Activated T-cell treated with anti-CD3 and anti-CD28 coated beads, Interleukin-2, amount 50 U/mL, for 72 hours (primary cell): ENCODE measurements at places on chromosomes 3 and 15. TPM values are rescaled to one million over a fixed set of nuclear protein-coding genes. Genes with fewer than 3 reads are reported as not detected.

DNA sequence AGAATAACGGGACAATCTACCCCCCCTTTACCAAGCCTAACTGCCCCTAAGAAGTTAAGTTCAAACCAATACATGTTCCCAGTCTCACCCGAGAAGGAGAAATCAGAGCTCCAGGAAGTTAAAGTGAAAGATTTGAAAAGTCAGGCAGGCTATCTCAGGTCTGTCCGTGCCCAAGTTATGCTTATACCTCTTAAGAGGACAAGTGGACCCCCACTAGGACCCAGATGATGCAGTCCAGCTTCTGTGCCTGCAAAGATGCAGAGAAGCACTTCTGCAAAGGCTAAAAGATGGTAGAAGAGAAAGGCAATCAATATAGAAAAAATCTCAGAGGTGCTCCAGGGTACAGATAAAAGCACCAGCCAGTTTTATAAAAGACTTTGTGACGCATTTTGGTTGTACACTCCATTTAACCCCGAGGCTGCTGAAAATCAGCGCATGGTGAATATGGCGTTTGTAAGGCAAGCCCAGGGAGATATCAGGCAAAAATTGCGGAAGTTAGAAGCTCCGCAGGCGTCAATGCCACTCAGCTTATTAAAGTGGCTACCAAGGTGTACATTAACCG lies 9.8 kb upstream of the SLC9C1 start:
- no peak for DNase-seq

DNA sequence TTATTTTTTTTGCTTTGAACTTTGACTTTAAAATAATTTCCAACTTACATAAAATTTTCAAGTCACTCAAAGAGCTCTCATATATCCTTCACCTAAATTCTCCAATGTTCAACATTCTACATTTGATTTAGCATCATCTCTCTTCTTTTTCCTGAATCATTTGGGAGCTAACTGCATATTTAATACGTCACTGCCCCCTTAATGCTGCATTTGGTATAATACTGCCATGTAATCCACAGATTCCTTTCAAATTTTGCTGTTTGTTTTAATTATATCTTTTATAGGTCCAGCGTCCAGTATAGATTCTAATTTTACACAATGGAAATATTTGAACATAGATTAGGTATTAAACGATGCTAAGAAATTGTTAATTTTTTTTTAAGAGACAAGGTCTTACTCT lies 2.3 kb upstream of the EIF2AK4 start:
- DNase-seq = no peak

DNA sequence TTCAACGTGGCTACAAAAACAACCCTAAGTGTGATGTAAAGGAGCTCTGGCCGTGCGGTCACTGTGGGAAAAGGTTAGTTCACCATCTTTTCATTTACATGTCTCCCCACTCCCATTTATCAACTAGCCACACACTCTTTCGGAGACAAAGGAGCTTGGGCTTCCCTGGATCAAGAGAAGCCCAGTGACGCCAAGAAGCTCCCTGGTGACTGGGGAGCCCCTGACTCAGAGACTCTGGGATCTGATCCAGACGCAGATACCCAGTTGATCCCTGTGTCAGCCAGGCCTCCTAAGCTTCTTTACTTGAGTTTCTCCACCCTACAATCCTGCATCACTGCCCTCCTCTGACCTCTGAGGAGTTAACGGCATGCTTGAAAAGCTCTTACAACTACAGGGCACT lies 43.9 kb downstream of the HEG1 start:
- no peak for DNase-seq

DNA sequence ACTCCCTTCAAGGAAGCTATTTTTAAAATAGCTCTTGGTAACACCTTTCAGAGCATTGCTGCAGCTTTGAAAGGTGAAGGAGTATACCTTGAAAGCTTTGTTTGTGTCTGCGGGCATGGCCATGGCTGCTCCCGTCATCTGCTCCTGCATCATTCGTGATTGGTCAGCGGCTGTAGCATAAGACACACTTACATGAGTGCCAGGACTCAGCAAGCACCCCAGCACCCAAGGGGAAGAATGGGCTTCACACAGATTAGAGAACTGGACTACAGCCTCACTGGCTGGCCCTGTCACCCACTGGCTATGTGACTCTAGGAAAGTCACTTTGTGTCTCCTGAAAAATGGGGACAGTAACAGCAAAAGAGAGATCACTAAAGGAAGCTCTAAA lies 17.0 kb downstream of the EMC3 start:
- no peak for DNase-seq

DNA sequence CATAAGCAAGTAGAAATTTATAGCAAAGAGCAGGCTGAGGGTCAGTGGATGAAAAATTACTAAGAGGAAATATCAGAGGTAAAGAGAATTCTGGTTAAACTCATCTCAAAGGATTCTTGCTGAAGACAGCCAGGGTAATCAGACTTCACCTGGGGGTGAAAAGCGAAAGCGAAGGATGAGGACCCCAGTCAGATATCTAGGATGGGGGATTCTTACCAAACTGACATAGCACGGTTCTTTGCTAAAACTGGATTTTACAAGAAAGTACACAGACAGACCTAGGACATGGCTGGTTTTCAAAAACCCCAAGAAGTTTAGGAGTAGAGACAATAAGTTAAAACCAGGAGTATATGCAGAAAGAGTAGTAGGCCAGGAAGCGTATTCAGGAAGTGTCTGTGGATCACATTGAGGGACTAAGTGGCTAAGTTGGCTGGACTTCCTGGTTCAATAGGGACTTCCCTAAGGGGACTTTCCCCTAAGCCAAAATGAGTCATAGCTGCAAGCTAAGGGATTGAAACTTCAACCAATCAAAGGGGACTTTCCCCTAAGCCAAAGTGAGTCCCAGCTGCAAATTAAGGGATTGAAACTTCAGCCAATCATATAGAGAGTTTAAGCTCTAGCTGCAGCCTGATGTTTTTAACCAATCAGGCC lies 2.4 kb upstream of the CFAP91 start:
- peak; percentile 57 for DNase-seq

- peak; percentile 75 for DNase-seq
Measured at GRCh38 chr3:59425942-59426341, 376.1 kb upstream of the CFAP20DC start.

GRCh38 chr3:69032142-69032541 lies 18.7 kb upstream of the EOGT start:
- DNase-seq = no peak

- DNase-seq = no peak
Measured at GRCh38 chr15:90449206-90449735, 61.2 kb downstream of the IQGAP1 start.

DNA sequence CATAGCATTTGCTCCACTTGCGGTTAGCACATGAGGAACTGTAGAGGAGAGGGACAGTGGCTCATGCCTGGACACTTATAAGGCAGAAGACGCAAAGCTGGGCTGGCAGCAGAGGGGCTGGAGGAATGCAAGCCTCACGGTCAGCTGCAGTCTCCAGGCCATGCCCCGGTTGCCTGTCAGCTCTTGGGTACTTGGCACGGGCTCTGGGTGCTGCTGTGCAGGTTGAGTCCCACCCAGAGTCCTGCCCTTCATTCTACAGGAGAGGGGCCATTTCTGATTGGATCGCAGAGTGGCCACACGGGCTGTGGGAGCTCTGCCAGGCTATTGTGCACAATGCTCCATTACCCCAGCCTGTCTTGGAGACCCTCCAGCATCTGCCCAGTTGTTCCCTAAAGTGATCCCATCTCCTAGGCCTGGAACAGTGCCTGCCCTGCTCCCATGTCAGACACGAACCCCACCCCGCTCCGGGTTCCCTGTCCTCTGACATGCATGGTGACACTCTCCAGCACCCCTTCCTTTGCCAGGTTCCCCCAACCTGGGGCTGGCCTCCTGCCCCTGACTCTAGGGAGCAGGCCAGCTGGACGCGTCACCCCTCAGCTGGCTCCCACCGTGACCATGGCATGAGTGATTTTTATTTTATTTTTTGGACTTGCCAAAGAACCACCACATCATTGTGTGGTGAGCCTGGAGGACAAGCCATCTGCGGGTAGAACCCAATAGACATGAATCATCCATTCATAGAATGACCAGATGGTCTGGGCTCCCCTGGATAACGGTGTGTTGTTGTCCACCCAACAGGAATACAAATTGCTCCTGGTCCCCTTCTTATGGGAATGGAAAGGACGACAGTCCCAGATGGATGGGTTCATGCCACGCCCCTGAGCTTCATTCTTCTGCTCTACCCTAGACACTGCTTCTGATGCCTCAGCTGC lies 51.0 kb upstream of the KLF13 start:
- no peak for DNase-seq

- no peak for DNase-seq
Measured at GRCh38 chr3:50687127-50687751, 12.5 kb downstream of the DOCK3 start.

DNA sequence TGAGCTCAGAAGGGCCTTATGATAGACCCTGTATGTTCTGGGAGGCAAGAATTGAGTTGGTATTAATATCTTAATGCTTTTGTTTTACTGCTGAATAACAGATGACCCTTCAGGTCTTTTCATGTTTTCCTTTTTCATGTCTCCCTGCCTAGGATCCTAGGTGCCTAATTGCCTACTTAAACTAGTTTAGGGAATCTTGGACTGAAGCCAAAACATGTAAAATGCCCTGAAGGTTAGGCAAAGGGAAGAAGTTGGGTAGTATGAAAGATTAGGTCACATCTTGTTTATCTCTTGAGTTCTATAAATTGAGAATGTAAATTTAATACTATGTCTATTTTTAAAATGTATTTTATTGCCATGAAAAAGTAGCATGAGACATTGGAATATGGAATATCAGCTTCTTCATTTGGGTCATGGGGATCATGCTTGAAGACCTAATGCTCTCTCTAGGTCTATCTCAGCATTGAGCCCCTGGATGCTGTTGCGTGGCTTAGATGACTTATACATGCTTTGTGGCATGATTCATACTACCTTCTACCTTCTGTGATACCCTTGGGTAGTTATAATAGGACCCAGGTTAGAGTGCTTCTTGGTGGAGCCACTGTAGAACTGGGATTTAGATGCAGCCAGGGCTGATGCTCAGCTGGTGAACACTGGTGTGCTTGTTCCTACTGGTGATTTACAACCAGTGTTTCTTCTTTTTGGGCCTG lies 26.4 kb downstream of the RBM6 start:
- no peak for DNase-seq

GRCh38 chr3:9703736-9704346 lies at the start of gene CPNE9:
CPNE9 (plus strand) TSS chr3:9703833; CDS start chr3:9703997, 164 bp downstream.
- DNase-seq = no peak

- DNase-seq = no peak
Measured at GRCh38 chr3:36405190-36405589, 24.9 kb downstream of the STAC start.

DNA sequence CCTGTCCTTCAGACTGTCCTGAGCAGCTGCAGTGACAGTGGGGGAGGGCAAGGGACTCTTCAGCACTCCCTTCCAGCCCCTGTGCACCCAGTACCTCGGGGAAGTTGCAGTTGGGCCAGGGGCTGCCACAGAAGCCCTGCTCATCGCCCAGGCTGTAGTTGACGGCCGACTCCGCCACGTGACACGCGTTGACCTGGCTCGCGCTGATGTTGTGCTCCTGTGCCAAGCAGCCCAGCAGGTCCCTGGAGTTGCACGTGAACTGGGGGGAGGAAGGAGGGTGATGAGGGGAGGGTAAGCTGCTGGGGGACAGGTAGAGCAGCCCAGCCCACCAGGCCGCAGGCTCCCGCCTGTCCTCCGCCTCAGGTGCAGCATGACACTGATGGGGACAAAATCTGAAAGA lies 101.2 kb downstream of the SEC22A start:
- no peak for DNase-seq

- no peak for DNase-seq
Measured at GRCh38 chr15:79451361-79451999, 19.3 kb downstream of the MINAR1 start.

GRCh38 chr3:72161881-72162595 lies 377.1 kb upstream of the PROK2 start:
- no peak for DNase-seq

SLC27A2 gene
- total RNA-seq = 27.6 TPM

MME gene
- total RNA-seq = not detected

TMEM207 gene
- total RNA-seq = not detected

MAP1A gene
- total RNA-seq = 0.82 TPM

FAH gene
- total RNA-seq = 74.3 TPM

ARPP19 gene
- total RNA-seq = 128 TPM

PARP3 gene
- total RNA-seq = 27.1 TPM
